Skeletal muscle cell (primary cell): ENCODE measurements at places on chromosomes 12 and 14.

DNA sequence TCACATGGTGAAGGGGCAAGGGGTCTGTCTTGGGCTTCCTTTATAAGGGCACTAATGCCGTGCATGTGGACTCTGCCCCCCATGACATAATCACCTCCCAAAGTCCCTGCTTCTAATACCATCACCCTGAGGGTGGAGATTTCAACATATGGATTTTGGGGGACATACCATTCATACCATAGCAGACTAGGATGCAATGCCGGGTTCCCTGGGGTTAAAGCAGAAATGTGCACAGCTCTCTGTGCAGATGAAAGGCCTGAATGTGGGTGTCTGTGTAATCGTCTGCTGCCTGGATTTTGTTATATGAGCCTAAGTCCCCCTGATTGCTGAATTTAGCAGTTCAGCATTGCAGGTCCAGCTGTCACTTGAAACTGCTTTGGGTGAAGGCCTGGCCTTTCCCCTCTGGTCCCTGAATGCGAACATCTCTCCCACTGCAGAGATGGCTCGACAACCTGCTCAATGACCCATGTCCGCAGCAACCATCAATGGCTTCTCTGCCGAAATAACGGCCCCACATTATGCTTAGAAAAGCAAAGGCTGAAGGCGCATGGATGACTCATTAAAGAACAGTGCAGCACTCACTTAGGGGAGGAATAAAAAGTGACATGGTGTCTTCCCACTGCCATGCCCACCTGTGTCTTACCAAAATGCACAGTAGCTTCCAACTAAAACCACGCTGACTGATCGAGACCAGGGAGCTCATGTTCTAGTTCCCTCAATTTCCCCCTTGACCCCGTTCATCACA lies 286.3 kb downstream of the DPF3 start:
- DNase-seq, result no peak

DNA sequence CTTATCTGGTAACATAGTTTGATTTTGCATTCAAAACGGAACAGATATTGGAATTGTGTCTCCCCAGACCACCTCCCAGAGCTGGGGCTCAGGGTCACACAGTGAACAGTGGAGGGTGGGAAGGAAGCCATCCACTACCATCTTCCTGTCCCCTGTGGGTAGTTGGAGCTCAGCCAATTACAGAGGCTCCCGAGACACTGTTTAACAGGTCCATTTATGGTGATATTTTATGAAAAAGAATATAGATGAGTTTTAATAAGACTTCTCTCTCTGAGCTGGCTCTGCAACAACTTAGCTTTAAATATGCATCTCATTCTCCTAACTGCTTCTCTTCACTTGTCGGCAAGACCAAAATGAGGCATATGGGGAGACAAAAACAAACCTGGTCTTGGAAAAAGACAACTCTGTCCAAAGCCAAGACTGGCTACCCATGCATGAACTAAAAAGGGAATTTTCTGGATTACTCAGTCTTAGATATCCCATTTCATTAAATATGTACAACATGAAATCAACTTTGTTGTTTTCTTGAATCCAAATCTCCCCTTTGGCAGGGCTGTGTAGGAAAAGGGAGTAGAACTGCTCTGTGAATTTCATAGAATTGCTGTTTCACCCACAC lies 83.8 kb upstream of the HOXC13 start:
- DNase-seq, result no peak

- DNase-seq, result no peak
Measured at GRCh38 chr14:76923431-76924370, 97.5 kb downstream of the LRRC74A start.

GRCh38 chr12:122996188-122996601 lies 15.7 kb downstream of the ARL6IP4 start:
- no peak for DNase-seq

GRCh38 chr12:92496790-92497189 lies 206.0 kb upstream of the PLEKHG7 start:
- no peak for DNase-seq

GRCh38 chr12:32253154-32253790 lies 146.1 kb upstream of the FGD4 start:
- no peak for DNase-seq

- no peak for DNase-seq
Measured at GRCh38 chr12:130988751-130989150, 35.0 kb downstream of the ADGRD1 start.
